Activated CD4-positive, alpha-beta T cell treated with anti-CD3 and anti-CD28 coated beads, Interleukin-2, amount 50 U/mL, for 24 hours (primary cell): ENCODE measurements at places on chromosomes 11 and 22.

DNA sequence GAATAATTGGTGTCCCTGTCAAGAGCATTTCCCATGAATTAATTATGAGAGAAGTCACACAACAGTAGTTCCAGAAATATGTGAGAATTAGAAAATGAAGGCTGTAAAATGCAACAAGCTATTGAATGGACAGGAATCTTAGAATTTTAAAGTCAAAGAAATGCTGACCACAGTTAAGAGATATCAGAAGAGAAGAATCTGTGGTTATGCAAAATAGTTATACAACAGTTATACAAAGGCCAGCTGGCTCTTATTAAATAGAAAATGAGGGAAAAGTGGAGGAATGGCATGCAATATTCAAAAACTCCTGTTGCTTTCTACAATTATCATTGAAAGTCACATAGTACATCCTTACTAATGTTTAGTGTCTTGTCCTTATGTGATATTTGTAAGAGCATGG, 27.4 kb downstream of the CASP12 start:
- DNase-seq: no peak

GRCh38 chr11:87260811-87261210, 223.1 kb downstream of the TMEM135 start:
- DNase-seq: no peak

- DNase-seq: no peak
Observed at GRCh38 chr11:73998846-73999575, 9.9 kb downstream of the UCP3 start.

- no peak for DNase-seq
Observed at GRCh38 chr22:42436404-42436803, 4.2 kb upstream of the NFAM1 start.

DNA sequence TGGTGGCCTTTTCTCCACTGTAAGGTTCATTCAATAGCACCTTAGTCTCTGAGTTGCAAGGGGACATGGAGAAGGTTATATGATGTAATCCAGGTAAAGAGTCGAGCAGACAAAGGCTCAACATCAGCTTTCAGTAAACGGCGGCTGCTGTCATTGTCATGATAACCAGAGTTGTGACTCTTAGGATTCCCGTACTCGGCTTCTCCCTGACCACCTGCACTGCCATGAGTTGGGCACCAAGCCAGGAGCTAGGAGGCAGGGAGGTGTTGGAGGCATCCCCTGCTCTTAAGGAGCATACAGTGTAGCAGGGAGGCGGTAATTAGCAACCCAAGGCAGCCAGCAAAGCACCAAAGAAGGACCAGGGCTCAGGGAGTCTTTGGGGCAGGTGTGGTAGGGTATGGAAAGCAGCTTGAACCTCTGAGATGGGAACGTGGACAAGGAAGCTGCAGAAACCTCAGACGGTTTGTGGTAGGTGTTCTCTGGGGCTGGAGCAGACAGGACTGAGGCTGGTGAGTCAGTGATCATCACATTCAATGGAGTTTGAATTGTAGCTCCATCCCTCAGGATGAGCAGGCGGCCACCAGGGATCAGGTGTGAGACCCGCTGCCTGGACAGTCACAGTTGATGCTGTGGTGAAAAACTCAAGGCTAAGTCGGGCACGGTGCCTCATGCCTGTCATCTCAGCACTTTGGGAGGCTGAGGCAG, 31.7 kb downstream of the LIF start:
- no peak for DNase-seq
